Peyer's patch (tissue), 4 donors: ENCODE measurements at places on chromosomes 2 and 18. TPM values are rescaled to one million over a fixed set of nuclear protein-coding genes. Genes with fewer than 3 reads are reported as not detected.

The ALPG gene
- not detected for total RNA-seq

The DUSP19 gene
- 0.28 TPM for total RNA-seq

The CD207 gene
- not detected for total RNA-seq

The AQP12B gene
- total RNA-seq, result 9.6 TPM

The CFC1 gene
- not detected for total RNA-seq

The POTEE gene
- not detected for total RNA-seq

The GALR1 gene
- total RNA-seq, result 0.27 TPM

- DNase-seq, result no peak
Measured at GRCh38 chr2:171763602-171764001, 76.3 kb downstream of the DYNC1I2 start.

GRCh38 chr2:2466534-2466933 is 135.5 kb upstream of the MYT1L start:
- DNase-seq, result no peak

- no peak for DNase-seq
Measured at GRCh38 chr2:46569766-46570165, 90.4 kb downstream of the TMEM247 start.

GRCh38 chr18:45856531-45856930 is 31.1 kb downstream of the SIGLEC15 start:
- no peak for DNase-seq

DNA sequence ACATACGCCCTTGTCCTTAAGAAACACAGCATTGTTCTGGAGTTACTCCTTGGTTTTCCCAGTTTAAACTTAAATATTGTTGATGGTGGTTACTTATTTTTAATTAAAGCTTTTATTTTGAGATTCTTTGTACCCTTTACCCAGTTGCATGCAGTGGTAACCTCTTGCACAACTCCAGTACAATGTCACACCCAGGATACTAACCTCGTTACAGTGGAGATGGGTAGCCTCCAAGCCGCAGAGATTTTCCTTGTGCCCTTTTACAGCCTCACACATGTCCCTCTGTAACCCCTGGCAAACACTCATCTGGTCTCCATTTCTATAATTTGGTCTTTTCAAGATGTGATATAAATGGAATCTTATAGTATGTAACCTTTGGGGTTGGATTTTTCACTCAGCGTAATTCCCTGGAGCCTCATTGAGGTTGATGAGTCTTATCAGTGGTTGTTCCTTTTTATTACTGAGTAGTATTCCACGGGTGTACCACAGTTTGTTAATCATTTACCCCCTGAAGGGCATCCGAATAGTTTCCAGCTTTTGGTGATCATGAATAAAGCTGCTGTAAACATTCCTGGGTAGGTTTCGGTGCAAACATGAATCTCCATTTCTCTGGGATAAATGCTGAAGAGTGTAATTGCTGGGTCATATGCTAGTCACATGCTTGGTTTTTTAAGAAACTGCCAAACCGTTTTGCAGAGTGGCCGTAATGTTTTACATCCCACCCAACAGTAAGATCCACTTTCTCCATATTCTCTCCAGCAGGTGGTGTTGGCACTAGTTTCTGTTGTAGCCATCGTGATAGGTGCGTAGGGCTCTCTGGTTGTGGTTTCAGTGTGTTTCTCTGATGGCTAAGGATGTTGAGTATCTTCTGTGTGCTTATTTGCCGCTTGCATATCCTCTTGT is 68.6 kb downstream of the DGKD start:
- peak; percentile 36 for DNase-seq

- DNase-seq, result no peak
Measured at GRCh38 chr18:52343731-52344340, 3.8 kb downstream of the DCC start.

DNA sequence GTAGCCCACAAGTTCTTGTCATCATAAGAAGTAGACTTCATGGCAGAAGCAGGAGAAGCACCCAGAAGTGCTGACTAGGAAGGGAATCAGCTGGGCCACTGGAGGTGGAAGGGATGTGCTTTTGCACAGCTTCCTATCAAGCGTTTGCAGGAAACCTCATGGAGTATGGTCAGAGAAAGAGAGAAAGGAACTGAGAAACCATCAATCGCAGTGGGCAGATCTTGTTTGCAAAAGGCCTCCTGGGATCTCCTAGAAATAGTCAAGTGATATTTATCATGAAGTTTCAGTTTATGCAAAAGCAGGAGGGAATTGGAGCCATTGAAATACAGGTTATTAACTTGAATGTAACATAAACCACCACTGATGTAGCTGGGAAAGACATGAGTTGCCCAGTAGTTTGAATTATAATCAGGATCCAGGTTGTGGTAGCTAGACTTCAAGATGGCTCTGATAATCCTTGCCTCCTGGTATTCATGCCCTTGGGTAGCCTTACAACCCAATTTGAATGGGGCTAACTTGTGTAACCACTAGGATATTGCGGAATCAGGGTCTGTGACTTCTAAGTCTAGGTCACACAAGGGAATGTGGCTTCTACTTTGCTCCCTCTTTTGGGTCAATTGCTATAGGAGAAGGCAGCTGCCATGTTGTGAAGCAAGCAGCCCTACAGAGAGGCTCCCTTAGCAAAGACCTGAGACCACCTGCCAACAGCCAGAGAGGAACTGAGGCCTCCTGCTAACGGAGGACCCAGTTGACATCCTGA is 69.8 kb upstream of the TCF4 start:
- DNase-seq, result no peak

DNA sequence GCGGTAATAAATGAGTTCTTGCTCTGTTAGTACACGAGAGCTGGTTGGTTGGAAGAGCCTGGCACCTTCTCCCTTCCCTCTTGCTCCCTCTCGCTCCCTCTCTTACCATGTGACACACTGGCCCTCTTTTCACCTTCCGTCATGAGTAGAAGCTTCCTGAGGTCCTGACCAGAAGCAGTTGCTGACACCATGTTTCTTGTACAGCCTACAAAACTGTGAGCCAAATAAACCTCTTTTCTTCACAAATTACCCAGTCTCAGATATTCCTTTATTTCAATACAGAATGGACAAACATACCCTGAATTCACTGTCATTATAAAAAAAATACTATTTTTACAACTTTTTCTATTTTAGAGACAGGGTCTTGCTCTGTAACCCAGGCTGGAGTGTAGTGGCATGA is 40.7 kb downstream of the EMILIN2 start:
- no peak for DNase-seq

DNA sequence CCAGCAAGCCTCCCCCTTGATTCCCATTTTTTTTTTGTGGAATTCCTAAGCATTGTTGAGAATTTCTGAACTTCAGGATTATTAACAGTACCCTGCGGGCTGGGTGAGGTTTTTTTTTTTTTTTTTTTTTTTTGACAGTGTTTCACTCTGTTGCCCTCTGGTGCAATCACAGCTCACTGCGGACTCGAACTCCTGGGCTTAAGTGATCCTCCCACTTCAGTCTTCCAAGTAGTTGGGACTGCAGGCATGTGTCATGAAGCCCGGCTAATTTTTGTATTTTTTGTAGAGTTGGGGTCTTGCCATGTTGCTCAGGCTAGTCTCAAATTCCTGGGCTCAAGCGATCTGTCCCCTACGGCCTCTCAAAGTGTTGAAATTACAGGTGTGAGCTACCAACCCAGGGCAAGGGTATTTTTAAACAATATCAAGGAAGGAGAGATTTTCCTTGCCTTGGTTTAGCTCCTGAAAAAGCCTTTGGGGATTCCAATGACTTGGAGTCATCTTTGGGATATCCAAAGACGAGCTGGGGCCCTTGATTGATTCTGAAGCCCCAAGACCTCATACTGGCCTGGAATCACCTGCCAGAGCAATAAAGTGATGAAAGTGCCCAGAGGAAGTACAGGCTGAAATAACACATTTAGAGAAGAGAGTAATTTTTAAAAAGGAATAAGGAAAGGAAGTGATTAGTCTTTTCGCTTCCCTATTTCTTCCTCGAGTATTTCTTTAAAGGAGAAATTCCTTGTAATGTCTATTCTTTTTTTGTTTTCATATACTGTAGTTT is 240.2 kb downstream of the TGIF1 start:
- no peak for DNase-seq

GRCh38 chr2:222897898-222898297 is 37.1 kb downstream of the ACSL3 start:
- no peak for DNase-seq

GRCh38 chr2:30230497-30231211 is 680 bp upstream of the LBH start:
- DNase-seq, result peak; percentile 67

GRCh38 chr2:134119117-134119712 is 134.7 kb upstream of the MGAT5 start:
- DNase-seq, result no peak

DNA sequence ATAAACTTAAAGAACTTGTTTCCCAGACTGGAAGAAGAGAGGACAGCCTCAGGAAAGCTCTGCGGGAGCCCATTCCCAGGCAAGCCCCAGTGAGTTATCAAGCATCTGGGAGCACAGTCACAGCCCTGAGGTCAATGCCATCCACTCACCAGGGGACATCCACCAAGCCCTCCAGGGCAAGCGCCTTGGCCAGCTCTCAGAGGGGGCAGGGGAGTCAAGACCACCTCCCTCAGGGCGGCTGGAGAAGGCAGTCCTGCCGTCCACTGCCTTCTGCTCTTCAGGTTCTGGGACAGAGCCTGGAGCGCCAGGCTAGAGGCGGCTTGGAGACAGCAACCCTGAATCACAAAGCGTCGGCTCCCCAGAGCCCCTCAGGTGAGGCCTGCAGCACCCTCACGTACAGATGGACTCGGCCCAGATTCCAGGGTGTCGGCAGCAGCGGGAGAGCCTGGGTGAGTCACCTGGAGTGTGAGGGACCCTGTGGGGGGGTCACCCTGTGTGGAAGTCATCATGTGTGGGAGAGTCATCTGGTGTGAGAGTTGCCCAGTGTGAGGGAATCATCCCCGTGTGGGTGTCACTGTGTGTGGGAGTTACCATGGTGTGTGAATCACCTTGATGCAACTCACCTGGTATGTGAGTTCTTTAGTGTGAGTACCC is 100.9 kb upstream of the TEX51 start:
- DNase-seq, result peak; percentile 36

GRCh38 chr2:76737607-76738006 is 784.6 kb downstream of the LRRTM4 start:
- no peak for DNase-seq

GRCh38 chr2:12313445-12314126 is 403.1 kb upstream of the TRIB2 start:
- DNase-seq, result no peak

GRCh38 chr2:167759531-167759930 is 487.9 kb downstream of the STK39 start:
- no peak for DNase-seq
